ENCODE measurements at places on chromosomes 5 and 9.

DNA sequence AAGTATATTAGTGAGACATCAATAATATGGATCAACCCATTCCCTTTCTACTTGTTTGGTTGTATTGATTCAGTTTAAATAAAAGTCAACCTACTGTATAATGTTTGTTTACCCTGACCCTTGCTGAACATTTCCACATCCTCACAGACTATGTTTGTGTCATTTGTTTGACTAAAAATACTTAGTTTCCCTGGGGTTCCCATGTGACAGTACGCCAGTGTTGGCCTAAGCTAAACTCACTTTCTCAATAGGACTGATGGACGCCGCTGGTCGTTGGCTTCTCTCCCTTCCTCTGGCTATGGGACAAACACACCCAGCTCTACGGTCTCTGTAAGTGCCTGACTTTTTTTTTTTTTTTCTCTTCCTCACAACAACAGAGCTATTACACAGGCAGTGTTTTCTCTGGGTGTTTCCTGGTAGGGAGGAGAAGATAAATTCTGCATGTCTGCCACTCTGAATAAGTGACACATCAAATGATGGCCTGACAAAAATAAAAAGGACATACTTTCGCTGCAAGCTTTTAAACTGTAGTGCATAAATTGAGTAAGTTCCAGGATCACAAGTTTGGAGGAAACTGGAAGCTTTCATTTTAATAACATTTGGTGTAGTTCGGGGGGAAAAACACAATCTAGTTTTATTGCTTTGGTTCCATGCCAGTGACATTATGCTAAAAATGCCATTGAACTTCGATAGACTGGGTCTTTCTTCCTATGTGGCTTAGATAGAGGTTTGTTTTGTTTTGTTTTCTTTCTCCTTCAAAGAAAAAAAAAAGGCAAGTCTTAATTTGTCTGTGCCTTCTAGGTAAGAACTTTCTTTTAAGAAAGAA lies 101.0 kb downstream of the CD180 start:
- DNase-seq, result no peak

- DNase-seq, result no peak
Observed at GRCh38 chr5:39231705-39232525, 12.6 kb upstream of the FYB1 start.

DNA sequence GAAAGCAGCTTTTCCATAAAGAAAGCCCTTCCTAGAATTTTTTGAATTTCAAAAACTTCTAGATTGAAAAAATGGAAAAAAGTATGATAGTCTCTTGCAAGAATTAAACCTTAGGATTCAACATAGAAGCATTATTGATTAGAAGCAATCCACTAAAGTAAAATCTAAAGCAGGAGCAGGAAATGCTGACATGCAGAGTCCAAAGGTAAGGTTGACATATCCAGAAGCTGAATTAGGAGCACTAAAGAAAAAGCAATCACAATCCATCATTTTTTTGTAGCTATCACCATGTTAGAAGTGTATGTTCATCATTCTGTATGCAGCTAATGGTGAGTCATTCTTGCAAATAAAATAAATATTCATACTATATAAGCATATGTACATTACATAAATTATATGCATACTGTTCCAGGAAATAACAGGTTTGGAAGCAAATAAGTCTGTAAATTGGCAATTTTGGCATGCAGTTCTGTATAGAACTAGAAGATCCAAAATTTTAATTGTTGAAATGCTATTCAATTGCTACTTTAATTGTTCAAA lies 39.4 kb upstream of the RNF180 start:
- no peak for DNase-seq

DNA sequence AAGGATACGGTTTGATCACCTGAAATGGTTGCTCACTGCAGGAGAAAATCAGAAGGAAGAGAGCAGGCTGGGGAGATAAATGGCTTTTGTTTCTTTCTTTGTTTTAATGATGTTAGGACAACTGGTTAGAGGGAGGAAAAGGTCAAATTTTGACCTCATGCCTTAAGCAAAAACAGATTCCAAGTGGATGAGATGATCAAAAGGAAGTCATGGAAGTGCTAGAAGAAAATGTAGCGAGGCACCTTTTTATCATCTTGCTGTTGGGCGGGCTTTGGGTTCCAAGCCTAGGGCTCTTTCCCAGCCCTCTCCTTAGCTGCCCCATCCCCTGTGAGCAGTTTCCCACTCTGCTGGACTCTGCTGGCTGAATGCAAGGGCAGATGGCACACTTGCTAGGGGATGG lies 127.9 kb downstream of the ADAMTS2 start:
- no peak for DNase-seq

GRCh38 chr9:135554718-135555117 lies 6.8 kb upstream of the PAEP start:
- DNase-seq, result no peak

GRCh38 chr9:83220730-83221129 lies 157.8 kb upstream of the RASEF start:
- DNase-seq, result no peak

DNA sequence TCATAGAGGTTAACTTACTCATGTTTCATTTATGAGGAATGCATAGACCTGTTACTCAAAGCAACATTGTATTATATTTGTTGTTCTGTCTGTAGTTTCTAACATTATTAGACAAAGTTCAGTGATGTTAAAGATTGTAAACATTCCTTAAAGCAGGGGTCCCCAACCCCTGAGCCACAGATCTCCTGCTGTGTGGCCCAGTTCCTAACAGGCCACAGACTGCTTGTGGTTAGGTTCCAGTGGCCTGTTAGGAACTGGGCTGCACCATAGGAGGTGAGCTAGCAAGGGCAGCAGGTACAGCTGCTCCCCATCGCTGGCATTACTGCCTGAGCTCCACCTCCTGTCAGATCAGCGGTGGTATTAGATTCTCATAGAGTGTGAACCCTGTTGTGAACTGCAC lies 181.1 kb downstream of the KDM4C start:
- no peak for DNase-seq

GRCh38 chr5:172412724-172413286 lies 41.5 kb downstream of the SH3PXD2B start:
- no peak for DNase-seq

DNA sequence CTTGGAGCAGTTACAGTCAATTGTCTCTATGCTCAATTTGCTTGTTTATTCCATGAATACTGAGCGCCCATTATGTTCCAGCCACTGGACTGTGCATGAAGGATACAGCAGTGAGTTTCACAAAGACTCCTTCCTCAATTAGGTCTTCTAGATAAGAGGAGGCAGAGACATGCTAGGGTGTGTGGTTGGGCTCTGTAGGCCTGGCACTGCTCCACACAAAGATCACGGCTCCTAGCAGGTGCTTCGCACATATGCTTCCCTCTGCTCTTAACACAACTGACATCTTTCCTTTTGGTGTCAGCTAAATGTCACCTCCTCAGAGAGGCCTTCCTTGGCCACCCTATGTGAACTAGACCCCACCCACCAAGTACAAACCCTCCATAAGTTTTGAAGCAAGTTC lies 10.9 kb downstream of the IL12B start:
- DNase-seq, result no peak

DNA sequence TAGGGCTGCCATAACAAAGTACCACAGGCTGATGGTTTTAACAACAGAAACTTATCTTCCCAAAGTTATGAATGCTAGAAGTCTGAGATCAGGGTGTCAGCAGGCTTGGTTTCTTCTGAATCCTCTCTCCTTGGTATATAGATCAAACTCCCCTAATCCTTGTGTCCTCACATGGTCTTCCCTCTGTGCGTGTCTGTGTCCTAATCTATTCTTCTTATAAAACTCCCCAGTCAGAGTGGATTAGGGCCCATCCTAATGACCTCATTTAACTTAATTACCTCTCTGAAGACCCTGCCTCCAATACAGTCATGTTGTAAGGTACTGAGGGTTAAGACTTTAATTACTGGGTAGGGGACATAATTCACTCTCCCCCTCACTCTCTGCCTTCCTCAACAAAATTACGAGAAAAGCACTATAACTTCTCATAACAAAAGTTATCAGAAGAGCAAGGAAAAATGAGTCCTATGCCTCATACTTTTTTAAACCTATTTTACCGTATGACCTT lies 68.6 kb downstream of the DPYSL3 start:
- no peak for DNase-seq

DNA sequence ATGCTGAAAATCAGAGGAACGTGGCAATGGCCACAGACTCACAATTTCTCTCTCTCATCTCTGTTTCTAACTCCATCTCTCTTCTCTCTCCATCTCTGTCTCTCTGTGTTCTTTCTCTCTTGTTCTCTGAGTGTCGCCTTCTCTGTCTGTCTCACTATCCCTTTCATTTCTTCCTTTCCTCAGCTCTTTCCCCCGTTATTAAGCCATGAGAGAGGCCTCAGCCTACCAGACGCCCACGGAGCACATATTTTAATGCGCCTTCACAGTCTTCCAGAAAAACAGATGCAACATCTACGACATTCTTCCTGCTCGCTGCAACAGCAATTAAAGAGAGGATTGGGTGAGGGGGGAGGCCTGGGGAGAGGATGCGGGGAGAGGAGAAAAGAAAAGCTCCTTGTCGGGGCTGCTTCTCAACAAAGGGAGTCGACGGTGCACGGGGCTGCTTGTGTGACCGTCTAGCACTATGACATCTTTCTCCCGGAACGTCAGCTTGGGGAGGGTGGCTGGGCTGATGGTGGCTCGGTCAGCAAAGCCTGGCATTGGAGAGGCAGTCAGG lies 37.7 kb upstream of the NEURL1B start:
- no peak for DNase-seq

- no peak for DNase-seq
Observed at GRCh38 chr9:108953983-108954574, 19.9 kb downstream of the ABITRAM start.

DNA sequence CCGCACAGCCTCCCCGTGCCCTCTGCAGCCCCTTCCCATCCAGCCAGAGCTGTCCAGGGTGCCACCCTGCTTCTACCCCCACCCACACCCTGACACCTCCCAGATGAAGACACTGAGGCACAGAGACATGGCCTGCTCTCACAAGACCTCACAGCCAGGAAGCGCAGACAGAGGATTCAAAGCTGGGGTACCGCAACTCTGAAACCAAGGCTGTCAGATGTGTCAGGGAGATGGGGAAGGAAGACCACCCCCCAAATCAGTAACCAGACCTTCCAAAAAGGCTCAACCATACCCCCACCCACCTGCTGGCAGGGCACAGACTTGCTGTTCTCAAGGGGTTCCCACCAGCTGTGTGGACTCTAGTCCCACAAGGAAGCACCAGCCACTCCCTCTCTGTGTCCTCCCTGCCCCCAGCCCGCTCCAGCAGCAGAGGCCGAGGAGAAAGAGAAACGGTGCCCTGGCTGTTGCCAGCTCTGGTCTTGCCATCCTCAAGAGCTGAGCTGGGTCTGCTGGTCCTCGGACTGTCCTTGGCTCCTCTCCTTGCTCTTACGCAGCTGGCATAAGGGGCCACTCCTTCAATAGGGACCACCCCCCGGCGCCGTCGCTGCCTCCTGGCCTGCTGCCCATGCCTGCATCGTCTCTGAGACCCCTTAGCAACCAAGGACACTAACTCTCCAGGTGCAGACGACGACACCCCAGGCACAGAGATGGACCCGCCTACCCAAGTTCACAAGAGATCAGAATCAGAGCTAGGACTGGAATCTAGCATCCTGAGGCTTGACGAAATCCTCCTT lies 699 bp downstream of the AKNA start:
- peak; percentile 23 for DNase-seq

- no peak for DNase-seq
Observed at GRCh38 chr9:77833561-77834429, 185.7 kb upstream of the GNA14 start.

GRCh38 chr5:170545811-170546210 lies 42.0 kb downstream of the KCNIP1 start:
- DNase-seq, result no peak

GRCh38 chr9:91660521-91660920 lies 236.9 kb upstream of the NFIL3 start:
- DNase-seq, result no peak

- no peak for DNase-seq
Observed at GRCh38 chr5:146409054-146409671, 38.0 kb upstream of the TCERG1 start.

- no peak for DNase-seq
Observed at GRCh38 chr5:137142346-137142745, 356.8 kb downstream of the SPOCK1 start.

DNA sequence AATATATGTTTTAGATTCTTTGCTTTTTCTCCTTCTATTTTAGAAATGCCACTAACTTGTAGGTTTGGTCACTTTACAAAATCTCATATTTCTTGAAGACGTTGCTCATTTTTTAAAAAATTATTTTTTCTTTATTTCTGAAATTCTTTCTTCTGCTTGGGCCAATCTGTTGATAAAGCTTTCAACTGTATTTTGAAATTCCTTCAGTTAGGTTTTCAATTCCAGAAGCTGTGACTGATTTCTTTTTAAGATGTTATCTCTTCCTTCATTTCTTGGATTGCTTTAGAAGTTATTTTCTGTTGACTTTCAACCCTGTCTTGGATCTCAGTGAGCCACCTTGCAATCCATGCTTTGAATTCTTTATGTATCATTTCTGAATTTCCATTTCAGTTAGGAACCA lies 64.2 kb downstream of the SLC25A46 start:
- DNase-seq, result no peak

GRCh38 chr9:22156586-22156985 lies 147.5 kb upstream of the CDKN2B start:
- no peak for DNase-seq

DNA sequence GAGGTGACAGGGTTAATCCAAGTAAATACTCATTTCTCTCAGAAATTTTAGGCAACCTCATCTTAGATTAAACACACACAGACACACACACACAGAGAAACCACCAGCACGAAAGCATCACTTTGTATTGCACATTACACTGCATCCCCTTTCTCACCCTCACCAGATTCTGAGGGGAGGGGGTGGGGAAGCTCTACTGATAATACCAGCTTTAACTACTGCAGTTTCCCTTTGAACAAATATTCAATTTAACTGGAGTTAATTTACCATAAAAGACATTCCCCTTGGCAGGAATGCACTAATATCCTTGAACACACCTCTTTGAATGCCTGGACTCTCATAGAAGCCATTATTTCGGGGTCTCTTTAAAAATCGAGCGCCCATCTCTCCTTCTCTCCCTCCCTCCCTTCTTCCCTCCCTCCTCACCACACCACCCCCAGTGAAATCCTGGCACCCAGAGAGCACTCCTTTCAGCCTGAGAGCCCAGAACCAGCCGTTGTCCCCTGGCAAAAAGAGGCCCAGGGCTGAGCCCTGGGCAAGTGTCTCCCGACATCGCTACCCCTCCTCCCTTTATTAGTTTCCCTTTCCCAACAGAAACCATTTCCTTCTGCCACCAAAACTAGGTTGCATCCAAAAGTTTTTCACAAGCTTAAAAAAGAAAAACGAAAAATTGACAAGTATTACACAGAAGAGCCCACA lies 2.8 kb upstream of the NFIB start:
- no peak for DNase-seq

- no peak for DNase-seq
Observed at GRCh38 chr5:52632281-52632680, 155.4 kb upstream of the ITGA1 start.

- no peak for DNase-seq
Observed at GRCh38 chr9:90009447-90009846, 404.6 kb downstream of the GADD45G start.

- no peak for DNase-seq
Observed at GRCh38 chr5:166340039-166340438, 1951.4 kb upstream of the WWC1 start.

DNA sequence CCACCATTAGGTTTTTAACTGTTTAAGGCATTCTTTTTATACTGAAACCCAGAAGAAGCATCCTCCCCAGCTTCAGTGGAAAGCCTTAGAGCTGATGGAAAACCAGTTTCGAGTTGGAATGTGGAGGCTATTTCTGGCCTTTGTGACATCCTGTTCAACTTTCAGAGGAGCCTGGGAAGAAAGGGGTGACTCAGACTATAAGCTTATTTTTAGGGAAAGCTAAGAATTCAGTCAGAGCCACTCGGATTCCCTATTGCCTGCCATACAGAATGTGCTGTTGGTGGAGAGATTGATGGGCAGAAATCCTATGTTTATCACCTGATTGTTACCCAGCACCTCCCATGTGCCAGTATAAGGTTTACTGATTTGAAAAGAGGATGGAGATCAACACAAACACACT lies 19.8 kb downstream of the PALM2AKAP2 start:
- no peak for DNase-seq

All from glutamatergic neuron (in vitro differentiated cells).